ENCODE measurements at places on chromosomes 1 and 21.

- DNase-seq = no peak
Measured at GRCh38 chr1:44777969-44778635, 2.8 kb downstream of the RPS8 start.

GRCh38 chr1:212186427-212187207, 98.6 kb upstream of the PPP2R5A start:
- no peak for DNase-seq

GRCh38 chr21:14239281-14239680, 23.3 kb downstream of the RBM11 start:
- no peak for DNase-seq

- DNase-seq = peak; percentile 69
Measured at GRCh38 chr1:202086579-202087350, 36.0 kb upstream of the GPR37L1 start.

DNA sequence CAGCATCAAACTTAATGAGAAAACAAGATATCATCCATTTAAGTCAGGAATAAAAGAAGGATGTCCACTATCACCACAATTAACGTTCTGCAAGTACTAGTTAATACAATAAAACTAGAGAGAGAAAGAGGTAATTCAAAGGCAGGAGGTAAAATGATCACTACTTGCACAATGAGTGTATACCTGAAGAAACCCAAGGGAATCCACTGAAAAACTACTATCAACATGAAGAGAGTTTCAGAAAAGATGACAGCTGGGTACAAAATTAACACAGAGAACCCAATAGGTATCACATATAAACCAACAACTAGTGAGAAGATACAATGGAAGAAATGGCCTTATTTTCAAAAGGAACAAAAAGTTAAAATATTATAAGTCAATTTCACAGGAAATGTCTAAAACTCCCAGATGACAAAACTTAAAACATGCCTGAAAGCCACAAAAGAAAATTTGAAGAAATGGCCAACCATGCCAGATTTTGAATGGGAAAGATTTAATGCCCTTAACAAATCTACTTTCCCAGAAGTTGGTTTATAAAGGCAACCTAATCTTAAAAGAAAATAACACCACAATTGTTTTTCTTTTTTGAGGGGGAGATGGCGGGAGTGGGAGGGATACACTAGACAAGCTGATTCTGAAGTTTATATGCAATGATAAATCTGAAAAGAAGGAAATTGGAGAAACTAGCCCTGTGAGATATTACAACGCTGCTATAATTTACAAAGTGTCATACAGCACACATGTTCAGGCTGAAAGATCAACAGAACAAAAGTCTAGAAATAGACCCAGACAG, 17.8 kb downstream of the VPS26C start:
- no peak for DNase-seq

GRCh38 chr1:28139025-28139712, 37.3 kb downstream of the PTAFR start:
- DNase-seq = no peak

GRCh38 chr21:33368124-33368523, 35.1 kb upstream of the IFNGR2 start:
- DNase-seq = no peak

DNA sequence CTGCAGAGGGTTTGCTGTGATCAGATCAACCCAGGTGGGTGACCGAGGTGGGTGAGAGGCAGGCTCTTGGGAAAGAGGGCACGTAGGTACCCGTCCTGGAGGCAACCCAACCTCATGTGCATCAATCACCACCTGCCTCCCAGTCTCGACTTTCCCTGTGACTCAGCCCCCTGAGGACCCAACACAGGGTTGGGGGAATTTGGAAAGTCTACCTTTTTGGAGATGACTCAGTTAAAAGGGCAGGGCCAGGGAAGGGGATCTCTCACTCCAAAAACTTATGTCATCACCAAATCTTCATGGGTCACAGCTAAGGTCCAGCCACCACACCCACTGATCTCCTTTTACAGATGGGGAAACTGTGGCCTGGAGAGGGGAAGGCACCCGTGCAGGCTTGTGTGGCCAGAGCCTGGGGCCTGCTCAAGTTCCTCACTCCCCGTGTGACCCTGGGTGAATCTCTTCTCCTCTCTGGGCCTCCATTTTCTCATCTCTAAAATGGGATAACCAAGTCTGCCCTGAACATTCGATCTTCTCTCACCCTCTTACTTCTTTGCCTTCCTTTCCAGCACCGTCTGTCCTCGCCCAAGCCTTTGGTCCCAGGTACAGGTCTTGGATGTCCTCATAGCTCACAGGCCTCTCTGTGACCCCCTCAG, 34.6 kb upstream of the WNT4 start:
- DNase-seq = no peak

GRCh38 chr1:93692983-93693591, 11.4 kb upstream of the BCAR3 start:
- no peak for DNase-seq

DNA sequence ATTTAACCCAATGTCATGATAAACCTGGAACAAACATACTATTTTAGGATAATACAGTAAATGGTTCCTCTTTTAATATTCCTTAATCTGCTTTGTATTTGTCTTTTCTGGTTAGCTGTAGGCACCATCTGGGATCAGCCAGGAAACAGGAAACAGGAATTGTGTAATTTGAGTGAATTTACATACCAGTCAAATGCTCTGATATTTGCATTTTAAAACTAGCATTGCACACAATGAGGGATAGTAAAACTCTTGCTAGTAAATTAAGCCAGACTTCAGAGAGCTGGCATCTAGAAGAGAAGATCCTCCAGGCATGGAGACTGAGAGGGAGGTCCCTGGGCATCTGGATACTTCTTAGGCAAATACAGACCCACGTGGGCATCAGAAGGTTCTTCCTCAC, 103.5 kb downstream of the HMCN1 start:
- DNase-seq = no peak

DNA sequence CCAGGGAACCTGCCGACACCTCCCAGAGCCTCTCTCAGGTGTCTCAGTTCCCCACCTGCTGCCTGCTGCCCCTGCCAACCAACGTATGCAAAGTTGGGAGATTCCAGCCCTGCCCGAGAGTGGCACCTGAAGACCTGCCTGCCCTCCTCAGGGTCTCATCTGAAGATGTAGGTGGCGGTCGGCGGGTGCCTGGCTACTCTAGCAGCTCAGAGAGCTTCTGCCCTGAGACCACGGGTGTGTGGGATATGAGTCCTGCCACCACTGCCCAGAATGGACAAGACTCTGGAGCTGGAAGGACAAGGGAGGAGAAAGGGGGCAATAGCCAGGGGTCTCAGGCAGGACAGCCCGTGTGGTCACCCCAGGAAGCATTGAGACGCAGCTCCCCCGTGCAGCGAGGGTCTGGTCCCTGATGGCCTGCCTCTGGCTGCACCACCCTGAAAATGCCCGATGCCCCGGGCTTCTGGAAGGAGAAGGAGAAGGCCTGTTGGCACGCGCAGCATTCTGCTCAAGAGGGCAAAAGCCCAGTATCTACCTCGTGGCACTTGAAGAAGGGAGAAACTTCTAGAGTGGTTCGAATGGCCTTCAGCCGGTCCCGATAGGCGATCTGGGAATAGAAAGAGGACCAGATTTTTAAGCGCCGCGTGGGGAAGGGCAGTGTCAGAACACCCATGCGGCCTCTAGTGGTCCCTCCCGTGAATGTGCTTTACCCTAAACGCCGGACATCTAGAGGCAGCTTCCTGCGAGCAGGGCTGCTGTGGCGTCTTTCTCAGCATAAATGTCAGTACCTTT, 88.8 kb downstream of the STUM start:
- no peak for DNase-seq

DNA sequence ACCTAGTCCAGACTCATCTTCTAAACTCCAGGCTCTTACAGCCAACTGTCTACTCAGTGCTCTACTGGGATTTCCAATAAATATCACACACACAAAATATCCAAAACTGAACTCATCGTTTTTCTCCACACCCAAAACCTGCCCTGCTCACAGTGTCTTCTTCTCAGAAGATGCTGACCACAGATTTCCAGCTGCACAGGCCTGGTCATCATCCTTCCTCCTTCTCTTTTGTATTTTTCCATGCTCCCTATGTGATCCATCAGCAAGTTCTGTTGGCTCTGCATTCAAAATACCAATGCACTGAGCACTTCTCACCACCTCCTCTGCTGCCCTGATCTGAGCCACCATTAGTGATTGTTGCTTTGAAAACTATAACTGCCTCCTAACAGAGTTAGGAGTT, 159.5 kb upstream of the KAZN start:
- DNase-seq = no peak

DNA sequence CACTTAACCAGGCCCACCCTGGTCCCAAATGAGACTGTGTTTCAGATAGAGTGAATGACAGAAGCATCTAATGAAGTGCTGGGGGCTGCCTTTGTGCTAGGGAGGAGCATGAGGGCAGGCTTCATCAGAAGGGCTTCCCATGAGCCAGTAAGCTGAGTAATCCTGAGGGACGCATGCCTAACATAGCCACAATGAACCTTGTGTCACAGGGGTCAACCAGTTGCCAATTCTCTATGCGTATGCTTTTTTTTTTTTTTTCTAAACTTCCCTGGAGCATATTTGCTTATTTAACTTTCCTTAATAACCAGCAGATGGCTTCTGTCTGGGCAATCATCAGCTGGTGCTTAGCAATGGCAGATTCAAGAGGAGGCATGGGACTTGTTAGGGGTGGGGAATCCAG, 25.5 kb upstream of the CYP2J2 start:
- DNase-seq = no peak

DNA sequence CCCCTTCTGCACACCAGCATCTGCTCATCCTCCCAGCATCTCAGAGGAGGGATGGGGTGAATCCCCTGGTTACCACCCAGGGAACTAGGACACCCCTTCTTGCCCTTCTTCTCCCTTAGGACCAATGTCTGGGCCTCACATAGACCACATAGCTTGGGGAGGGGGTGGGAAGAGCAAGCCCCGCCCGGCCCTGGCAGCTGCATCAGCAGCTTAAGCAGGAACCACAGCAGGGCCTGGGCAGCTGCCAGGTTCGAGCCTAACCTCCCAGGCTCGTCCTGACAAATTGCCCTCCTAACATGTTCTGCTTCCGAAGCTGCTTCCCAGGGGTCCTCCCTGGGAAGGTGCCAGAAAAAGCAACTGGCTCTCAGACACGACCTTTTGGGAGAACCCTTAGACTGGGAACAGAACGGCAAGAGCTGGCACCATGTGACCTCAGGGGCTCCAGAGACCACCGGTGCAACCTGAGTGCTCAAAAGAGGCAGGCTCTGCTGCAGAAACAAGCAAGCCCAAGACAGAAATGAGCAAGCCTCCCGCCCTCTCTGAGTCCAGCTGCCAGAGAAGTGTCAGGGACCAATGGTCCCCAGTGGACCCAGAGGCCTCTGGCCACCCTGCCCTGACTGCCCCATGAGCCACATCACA, 18.4 kb upstream of the CLSTN1 start:
- DNase-seq = no peak

DNA sequence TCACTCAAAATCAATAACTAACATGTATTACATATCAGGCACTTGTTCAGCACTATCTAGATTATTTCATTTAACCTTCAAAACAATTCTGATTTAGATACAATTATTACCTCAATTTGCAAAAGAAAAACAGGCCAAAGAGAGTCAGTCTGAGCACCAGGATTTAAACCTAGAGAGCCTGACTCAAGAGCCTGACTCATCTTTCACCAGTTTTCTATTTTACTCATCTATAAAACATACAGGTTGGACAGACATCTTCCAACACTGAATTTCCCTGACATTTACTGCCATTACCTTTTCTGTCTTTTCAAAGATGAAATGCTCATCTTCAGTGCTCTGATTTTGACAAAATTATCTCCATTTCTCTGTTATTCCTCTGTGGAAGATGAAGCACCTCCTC, 116.5 kb downstream of the MRPL39 start:
- no peak for DNase-seq

- no peak for DNase-seq
Measured at GRCh38 chr21:41678016-41678923, 88.6 kb downstream of the RIPK4 start.

GRCh38 chr21:32214654-32215305, 64.1 kb downstream of the MIS18A start:
- DNase-seq = no peak

- peak; percentile 69 for DNase-seq
Measured at GRCh38 chr1:181676269-181676668, 193.0 kb downstream of the CACNA1E start.

DNA sequence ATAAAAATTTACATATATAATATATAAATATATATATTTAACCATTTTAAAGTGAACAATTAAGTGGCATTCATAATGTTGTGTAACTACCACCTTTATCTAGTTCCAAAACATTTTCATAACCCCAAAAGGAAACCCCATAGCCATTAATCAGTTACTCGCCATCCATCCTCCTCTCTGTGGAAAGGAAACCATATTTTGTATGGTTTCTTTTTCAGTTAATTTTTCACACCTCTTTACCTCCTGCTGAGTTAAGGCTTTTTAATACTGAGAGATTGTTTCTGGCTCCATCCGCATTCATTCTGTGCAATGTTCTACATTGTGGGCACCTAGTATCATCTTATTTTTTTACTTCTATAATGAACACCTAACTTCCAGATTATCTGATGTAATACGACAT, 512.1 kb downstream of the LMO4 start:
- DNase-seq = no peak

DNA sequence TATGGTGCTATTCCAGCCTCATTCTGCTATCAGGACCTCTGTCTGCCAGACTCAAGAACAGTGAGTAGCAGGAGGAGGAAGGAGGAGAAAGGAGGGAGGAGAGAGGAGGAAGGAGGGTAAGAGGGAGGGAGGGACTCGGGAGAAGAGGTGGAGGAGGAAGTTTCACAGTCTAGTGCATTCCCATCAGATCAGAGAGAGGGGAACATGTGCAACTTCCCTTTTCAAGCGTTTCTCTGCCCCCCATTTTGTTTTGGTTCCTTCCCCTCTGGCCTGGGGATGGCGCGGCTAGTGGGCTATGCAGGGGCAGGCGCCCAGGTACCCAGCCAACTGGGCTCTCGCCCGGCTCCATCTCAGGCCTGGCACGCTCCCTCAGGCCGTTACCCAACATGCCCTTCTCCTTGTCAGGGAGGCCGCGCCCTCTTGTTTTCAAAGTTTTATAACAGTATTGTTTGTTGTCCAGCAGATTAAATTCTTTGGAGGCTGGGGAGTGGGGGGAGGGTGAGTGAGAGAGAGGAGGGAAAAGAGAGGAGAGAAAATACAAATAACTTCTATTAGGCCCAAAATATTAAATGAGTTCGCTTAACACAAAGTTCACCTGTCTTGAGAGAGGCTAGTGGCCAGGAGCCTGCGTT, 56.0 kb downstream of the CD46 start:
- DNase-seq = no peak

GRCh38 chr1:103365860-103366569, 159.5 kb upstream of the RNPC3 start:
- no peak for DNase-seq

- DNase-seq = no peak
Measured at GRCh38 chr1:93905734-93906133, 3.5 kb downstream of the GCLM start.

GRCh38 chr1:118169016-118169415, 16.0 kb downstream of the SPAG17 start:
- DNase-seq = no peak

- DNase-seq = no peak
Measured at GRCh38 chr1:157450106-157450505, 102.2 kb downstream of the FCRL5 start.

DNA sequence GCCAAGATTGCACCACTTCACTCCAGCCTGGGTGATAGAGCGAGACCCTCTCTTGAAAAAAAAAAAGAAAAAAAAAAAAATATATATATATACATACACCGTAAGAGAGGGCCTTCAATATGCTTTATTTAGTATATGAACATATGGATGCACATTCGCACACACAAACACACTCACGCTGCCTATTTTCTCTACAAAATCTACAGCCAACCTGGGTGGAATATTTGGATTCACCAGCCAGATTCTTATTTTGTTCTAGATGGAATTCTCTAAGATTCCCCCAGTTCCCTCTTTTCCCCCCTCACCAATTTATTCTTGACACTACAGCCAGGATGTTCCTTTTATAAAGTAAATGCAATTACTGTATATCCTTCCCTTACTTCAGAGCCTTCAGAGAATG, 131.6 kb downstream of the TM2D1 start:
- no peak for DNase-seq
